ENCODE measurements at places on chromosomes 16 and 17.

DNA sequence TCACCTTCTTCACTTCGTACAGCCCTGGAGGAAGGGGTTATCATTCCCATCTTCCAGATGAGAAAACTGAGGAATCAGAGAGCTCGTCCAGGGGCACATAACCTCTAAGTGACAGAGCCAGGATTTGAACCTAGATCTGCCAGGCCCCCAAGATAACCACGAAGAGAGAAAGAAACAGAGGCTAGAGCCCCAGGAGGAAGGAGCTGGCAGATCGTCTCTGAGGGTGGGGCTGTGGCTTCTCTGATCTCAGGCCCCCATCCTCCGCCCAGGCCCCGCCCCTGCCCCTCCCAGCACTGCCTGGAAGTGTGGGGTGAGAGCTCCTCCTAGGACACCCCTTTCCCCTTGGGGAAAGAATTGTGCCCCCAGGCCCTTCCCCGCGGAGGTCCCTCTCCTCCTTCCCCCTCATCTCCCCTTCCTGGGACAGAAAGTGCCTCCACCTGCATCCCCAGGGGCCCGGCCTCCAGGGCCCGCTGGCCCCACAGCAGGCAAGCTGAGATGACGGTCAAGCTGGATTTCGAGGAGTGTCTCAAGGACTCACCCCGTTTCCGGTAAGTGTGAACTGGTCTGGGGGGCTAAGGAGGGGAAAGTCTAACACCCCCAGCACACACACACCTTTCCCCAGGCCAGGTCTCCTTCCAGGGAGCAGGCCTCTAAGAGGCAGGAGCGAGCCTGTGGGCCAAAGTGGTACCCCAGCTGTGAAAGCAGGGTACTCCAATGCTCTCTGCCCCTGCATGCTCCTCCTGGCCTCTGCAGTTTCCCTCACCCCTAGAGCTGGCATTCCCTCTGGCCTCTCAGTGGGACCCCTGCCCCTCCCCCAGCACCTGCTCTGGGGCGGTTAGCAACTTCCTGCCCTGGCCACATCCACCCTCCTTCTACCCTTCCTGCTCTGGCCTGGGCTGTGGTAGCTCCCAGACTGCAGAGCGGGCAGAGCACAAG lies at the start of gene ACAP1:
ACAP1 (plus strand) TSS at position 290 of the 936 bp plus-strand sequence; CDS start at position 496, 206 bp downstream.
- DNase-seq, result peak; percentile 76

GRCh38 chr16:69544088-69544487 lies 21.7 kb upstream of the NFAT5 start:
- DNase-seq, result no peak

DNA sequence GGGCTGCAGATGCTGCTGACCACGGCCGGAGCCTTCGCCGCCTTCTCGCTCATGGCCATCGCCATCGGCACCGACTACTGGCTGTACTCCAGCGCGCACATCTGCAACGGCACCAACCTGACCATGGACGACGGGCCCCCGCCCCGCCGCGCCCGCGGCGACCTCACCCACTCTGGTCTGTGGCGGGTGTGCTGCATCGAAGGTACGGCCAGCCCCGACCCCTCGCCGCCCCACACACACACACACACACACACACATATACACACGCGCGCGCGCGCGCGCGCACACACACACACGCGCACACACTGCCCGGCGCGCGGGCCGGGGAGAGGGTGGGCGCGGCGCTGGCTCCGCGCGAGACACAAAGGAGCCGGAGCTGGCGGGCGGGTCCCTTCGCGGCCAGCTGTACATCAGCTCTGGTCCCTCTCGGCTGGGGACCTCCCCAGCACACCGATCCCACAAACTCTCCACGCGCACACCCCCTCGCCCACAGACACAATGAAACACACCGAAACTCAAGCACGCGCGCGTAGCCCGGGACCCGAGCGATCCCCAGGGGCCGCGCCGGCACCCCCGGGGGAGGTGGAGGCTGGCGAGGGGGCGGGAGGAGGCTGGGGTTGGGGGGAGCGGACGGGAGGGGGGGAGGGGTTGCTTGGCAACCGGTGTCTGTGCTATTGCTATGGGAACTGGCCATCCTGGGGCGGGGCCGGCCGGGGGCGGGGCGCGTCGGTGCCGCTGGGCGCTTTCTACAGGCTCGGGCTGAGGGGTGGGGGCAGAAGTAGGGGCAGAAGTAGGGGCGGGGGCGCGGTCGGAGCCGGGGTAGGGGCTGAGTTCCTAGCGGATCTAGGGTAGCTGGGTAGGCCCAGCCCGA lies 658 bp downstream of the CACNG4 start:
- DNase-seq, result no peak

DNA sequence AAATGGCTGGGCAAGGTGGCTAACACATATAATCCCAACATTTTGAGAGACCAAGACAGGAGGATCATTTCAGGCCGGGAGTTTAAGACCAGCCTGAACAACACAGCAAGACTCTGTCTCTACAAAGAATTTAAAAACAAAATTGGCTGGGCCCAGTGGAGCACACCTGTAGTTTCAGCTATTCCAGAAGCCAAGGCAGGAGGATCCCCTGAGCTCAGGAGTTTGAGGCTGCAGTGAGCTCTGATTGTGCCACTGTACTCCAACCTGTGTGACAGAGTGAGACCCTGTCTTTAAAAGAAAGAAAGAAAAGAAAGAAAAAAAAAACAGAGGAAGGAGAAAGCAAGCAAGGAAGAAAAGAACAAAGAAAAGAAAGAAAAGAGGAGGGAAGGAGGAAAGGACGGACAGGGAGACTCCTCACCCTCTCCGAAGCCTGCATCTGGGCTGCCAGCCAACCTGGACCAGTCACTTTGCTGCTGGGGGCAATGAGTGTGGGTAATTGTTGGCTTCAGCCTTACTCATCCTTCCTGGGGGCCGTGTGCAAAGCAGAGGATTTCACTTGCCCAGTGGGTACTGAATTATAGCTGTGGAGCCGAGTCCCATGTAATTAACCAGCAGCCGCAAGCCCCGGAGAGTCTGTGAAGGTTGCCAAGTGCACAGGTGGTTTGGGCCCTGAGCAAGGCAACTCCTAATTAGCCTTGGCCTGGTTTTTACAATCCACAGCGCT lies 6.7 kb upstream of the MT4 start:
- DNase-seq, result no peak

DNA sequence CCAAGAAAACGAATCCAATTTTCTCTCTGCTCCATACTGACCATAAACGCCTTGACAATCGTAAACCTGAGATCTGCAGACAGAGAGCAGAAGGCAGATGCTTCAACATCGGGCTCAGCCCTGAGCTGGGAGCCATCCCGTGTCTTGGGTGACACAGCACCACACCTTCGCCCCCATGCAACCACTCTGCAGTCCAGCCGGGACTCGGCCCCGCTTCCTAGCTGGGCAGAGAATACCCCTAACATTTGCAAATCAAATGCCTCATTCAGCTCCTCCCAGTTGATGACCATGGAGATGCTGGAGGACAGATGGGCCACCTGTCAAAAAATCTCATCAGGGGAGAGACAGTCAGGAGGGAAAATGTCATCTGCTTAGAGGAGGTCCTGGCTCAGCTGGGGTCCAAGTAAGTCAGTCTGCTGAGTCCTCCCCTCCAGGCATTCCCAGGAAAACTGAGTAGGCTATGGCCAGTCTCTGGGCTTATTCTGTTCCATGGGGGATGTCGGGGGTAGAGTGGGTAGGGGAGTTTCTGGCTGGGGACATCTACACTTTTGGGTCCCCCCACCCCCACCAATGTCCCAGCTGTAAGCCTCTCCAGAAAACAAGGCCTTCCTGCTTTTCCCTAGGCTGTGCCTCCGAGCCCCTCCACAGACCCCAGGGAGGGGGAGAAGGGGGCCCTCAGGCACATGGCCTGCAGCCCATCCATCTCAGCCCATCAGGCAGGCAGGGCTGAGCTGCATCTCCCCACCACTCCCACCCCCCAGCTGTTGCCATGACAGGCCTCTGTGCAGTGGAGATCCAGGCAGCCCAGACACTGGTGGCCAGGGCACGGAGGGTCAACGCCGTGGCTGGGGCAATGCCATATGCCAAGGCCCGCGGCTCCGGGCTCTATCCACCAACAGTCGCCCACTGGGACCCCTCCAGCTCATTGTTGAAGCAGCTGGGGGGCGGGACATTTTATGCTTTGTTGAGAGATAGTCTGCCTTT lies 158.6 kb downstream of the AXIN2 start:
- DNase-seq, result no peak

- no peak for DNase-seq
Measured at GRCh38 chr16:65959983-65960382, 406.5 kb upstream of the CDH5 start.

DNA sequence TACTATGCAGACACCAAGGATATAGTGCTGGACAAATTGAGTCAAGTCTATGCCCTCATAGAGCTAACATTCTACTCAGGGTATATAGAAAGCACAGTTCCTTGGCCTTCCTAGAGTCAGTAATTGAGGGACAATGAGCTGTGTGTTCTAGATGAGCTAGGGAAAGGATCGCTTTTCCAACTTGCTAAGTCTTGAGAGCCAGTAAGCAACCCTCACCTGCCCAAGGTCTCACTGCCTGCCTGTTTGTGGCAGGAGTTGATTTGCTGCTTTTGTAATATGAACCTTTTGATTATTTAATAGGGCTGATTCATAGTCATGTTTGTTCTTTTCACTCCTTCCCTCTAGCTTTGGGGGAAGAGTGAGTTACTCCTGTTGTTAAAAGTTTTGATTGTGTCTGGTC lies 6.5 kb downstream of the DDX42 start:
- DNase-seq, result no peak
